ENCODE measurements at places on chromosomes 6 and 20.
A peak's percentile ranks its signal among the peaks of the same experiment; 100 is the strongest.

DNA sequence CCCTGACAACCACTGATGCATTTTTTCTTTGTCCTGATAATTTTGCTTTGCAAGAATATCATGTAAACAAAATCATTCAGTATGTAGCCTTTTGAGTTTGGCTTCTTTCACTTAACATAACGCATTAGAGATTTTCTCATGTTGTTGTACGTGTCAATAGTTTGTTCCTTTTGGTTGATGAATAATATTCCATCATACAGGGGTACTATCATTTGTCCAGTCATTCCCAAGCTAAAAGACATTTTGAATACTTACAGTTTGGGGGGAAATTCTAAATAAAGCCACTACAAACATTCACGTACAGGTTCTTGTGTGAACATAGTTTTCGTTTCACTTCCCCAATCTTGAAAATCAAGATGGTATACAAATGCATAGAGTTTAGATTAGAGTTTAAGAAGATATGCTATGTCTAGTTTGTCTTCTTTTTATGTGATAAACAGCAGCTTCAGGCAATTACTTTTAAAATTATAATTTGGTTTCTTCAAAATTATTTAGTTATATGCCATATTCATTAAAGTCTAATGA lies 5.2 kb downstream of the HAO1 start:
- no peak for DNase-seq

GRCh38 chr20:63310265-63310991 lies 17.4 kb downstream of the COL20A1 start:
- no peak for DNase-seq

GRCh38 chr20:54340206-54340605 lies 132.3 kb downstream of the PFDN4 start:
- no peak for DNase-seq

DNA sequence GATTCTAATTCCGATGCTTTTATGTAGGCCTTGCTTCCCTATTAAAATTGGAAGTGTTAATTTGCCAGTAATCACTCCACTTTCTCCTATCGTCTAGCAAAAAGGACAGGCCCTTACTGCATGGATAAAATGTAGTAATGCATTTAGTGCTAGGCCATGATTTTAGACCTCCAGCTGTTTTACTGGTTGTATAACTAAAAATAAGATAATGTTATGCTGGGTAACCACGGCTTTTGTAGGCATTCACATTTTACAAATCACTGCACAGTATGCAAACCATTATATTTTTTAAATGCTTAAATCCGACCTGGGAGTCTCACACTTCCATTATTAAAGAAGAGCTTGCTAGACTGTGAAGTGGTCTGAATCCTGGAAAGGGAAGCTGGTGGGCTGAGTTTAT lies 179.5 kb downstream of the TFAP2A start:
- no peak for DNase-seq

- DNase-seq = peak; percentile 46
Measured at GRCh38 chr6:90610751-90611542, 24.1 kb upstream of the MAP3K7 start.

DNA sequence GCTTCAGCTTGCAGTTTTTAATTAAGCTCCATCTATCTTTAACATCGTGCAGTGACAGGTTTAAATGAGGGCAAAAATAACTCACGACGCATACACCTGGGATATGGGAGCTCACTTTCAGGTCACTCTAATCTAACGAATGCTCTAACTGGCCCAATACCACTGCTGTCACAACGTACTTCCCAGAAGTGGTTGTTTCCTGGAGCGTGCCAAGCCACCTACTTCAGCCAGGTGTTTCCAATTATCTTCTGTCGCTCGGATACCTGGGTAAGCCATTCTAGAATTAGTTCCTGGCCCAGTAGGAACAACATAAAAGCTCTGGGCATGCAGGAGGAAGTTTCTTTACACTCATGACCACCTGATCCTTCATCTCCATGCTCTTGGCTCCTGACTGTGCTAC lies 147.4 kb downstream of the FOXC1 start:
- no peak for DNase-seq

GRCh38 chr20:61938839-61939690 lies 126.6 kb downstream of the TAF4 start:
- DNase-seq = no peak

DNA sequence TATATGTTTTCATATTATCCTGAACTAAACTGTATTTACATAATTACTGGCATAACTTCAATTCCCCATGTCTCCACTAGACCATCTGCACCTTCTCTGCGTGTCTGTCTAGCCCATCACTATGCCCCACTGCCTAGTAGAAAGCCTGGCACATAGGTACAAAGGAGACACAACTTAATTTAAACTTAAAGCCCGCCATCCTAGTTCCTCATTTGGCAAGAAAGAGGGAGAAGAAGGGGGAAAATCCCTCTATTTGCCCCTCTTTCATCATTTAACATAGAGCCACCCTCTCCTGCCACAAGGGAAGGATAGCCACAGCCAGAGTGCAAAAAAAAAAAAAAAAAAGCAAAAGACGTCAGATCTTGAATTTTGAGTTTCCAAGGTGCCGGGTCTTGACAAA lies 1.8 kb downstream of the PKIG start:
- DNase-seq = no peak

- no peak for DNase-seq
Measured at GRCh38 chr6:121691126-121691551, 255.7 kb downstream of the GJA1 start.
